Sciatic nerve (tissue), 2 donors: ENCODE measurements at places on chromosomes 1 and 21. TPM values are rescaled to one million over a fixed set of nuclear protein-coding genes. Genes with fewer than 3 reads are reported as not detected.

CHI3L1 gene
- 37.0 TPM for total RNA-seq

HAPLN2 gene
- total RNA-seq = 5.5 TPM

FLG2 gene
- total RNA-seq = not detected

AJAP1 gene
- 1.4 TPM for total RNA-seq

S100A14 gene
- 0.49 TPM for total RNA-seq

PGBD2 gene
- 10.0 TPM for total RNA-seq

FCRLB gene
- 4.9 TPM for total RNA-seq

F13B gene
- not detected for total RNA-seq

IL12RB2 gene
- total RNA-seq = 2.3 TPM

SPRR1B gene
- not detected for total RNA-seq

OR2T29 gene
- not detected for total RNA-seq

REN gene
- total RNA-seq = not detected

BNIPL gene
- total RNA-seq = 0.22 TPM

TCP10L gene
- 1.9 TPM for total RNA-seq

CPTP gene
- total RNA-seq = 15.7 TPM

KANK4 gene
- 69.9 TPM for total RNA-seq

SLC45A3 gene
- 1.3 TPM for total RNA-seq

GNAT2 gene
- total RNA-seq = not detected

AGT gene
- 13.0 TPM for total RNA-seq

FRRS1 gene
- 6.4 TPM for total RNA-seq

TEX38 gene
- total RNA-seq = not detected

HENMT1 gene
- 3.9 TPM for total RNA-seq

OR14C36 gene
- not detected for total RNA-seq

FNDC5 gene
- total RNA-seq = 1.6 TPM

ZFYVE9 gene
- 35.8 TPM for total RNA-seq

STRIP1 gene
- total RNA-seq = 44.1 TPM

IL22RA1 gene
- not detected for total RNA-seq

FAM151A gene
- not detected for total RNA-seq

ZNF695 gene
- total RNA-seq = 0.18 TPM

CHIT1 gene
- total RNA-seq = 0.22 TPM

KIF2C gene
- 1.2 TPM for total RNA-seq

LORICRIN gene
- not detected for total RNA-seq

OR2T33 gene
- total RNA-seq = not detected

CELA3A gene
- 2.9 TPM for total RNA-seq

CDKN2C gene
- 17.2 TPM for total RNA-seq

MYOM3 gene
- 0.62 TPM for total RNA-seq

TIAM1 gene
- 40.2 TPM for total RNA-seq

NBPF15 gene
- total RNA-seq = 50.8 TPM

FAM43B gene
- total RNA-seq = 0.18 TPM
